Stimulated activated CD4-positive, alpha-beta T cell treated with anti-CD3 and anti-CD28 coated beads, TNF-alpha, amount 100 ng/mL, for 4 hours (primary cell): ENCODE measurements at places on chromosomes 2 and 18.

- no peak for DNase-seq
Observed at GRCh38 chr18:78457731-78458130, 521.9 kb upstream of the SALL3 start.

DNA sequence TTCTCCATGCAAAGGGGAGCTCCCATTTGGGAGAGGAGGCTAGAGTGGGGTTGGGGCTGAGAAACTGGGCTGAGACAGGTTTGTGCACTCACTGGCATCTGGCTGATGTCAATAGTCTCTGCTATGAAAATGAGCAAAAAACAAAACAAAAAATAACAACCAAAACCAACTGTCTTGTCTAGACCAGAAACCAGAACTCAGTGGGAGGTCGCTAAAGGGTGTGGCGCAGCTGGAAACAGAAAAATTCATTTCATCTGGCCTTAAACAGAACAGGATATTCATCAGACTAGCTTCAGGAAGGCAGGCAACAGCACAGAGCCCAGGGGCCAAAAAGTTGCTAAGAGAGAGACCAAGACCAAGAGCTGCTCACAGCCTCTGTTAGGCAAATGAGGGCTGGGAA lies 126.1 kb downstream of the THNSL2 start:
- no peak for DNase-seq

- no peak for DNase-seq
Observed at GRCh38 chr2:123839326-123839725, 185.8 kb upstream of the CNTNAP5 start.

DNA sequence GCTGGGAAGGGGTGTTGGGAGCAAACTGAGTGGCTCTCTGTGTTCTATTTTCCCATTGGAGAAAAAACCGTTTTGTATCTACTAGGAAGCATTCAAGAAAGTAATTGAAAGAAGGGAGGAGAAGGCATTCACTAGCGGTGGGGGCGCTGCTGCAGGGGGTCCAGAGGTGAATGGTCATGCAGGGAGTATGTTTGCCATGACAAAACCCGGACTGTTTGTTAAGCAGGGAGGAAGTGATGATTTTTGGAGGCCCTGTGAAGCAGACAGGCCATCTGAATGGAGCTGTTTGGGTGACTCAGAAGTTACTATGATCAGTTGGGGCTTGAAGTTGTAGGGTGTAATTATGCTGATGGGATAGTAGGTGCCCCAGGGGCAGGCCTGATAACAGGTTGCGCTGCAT lies 7.0 kb downstream of the TAF4B start:
- no peak for DNase-seq

DNA sequence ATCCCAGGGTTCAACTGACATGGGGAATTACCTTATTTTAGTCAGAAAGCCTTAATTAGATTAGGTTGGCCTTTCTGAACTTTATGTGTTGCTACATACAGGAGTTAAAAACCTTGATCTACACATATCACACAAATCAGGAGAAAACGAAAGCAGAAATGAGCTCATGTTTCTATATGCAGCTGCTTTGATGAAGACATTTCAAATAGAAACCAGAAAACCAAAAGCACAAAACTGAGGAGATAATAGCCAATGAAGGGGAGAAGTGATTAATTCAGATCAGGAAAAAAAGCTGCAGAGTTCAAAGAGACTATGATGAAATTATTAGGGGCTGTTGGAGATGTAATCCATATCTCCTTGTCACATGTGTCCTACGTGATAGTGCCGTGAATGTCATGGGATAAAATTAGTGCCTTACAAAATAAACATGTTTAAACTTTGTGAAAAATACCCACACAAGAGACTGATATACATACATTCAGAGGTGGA lies 255.0 kb downstream of the CAMKMT start:
- DNase-seq = no peak

GRCh38 chr2:32990556-32990955 lies 43.8 kb downstream of the LTBP1 start:
- no peak for DNase-seq

DNA sequence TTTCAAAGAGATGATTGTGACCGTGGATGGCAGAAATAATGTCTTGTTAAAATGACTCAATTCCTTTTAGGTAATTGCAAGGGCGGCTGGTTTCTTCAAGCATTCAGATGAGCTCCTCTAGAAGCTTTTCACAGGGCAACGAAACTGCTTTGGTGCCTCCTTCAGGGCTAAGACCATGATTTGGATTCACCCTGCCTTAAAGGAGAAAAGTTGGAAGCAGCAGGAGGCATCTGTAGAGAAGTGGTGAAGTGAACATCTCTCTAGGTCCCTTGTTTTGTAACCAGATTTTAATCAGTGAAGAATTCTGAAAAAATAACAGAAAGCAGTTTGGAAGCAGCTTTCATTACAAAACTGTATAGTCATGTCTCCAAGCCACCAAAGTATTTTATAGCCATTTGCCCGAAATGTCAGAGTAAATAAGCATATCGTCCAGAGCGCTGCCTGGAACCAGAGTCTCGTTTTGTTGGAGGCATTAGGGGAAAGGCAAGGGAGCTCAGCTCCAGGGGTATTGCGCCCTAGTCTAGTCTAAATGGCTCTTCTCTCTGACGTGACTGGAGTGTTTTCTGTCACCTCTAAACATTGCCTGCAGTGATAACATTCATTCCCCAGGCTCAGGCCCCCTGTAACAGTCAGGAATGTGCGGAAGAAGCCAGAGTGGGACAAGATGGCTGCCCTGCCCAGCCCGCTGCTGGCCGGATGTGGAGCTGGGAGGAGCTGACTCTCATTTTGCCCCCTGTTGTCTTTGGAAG lies 57.8 kb upstream of the ITGB6 start:
- no peak for DNase-seq

GRCh38 chr2:212540341-212540740 lies 1.7 kb upstream of the ERBB4 start:
- no peak for DNase-seq

DNA sequence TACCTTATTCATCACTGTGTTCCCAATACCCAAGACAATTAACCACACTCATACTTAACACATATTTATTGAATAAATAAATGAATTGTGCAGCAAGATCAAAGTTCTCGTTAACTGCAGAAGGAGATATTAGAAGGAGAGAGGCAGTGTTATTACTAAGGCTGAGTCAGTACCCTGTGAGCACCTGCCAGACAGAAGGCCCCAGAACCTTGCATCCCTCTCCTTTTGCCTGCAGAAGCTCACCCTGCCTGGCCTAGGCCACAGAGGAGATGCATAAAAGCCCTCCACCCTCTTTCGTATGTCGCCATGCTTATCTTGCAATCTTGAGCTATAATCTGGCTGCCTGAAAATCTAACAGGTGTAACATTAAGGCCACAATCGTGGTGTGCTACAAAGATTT lies 20.5 kb upstream of the RNF149 start:
- DNase-seq = no peak

- DNase-seq = no peak
Observed at GRCh38 chr2:241818229-241818942, 9.4 kb downstream of the NEU4 start.

- no peak for DNase-seq
Observed at GRCh38 chr2:182128821-182129707, 143.4 kb downstream of the PPP1R1C start.

DNA sequence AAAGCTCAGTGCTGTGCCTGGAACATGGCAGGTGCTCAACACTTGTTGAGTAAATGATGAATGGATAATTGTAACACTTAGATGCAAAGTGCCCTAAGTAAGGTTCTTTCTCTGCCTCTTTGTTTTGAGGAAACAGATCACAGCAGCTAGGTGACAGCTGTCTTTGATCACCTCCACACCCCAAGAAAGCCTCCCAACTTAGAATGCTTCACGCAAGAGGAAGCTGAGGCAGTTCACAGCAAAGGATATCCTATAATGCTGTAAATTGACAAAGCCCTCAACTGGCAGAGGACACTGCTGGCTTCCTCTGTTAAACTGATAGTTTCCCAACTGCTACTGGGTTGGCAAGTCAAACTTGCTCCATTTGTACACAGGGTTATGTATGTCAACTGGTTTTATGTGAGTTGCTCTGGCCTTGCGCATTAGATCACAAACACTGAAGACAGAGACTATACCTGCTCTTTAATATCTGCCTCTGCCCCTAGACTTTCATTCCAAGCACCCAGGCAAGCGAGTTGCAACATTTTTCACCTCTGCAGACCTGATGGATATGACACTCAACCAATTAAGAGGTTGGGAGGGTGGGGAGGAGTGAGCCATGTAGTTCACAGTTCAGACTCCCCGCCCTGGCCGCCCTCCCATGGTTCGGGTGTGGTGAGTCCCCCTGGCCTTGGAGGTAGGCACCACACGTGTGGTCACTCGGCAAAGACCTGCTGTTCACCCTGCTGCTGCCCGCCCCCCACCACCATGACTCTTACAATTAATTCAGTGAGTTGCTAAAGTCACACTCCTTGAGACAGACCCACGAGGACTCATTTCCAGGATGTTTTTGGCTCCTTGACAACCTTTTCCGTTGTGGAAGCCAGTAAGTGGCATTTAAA lies 4.8 kb upstream of the MALL start:
- no peak for DNase-seq

DNA sequence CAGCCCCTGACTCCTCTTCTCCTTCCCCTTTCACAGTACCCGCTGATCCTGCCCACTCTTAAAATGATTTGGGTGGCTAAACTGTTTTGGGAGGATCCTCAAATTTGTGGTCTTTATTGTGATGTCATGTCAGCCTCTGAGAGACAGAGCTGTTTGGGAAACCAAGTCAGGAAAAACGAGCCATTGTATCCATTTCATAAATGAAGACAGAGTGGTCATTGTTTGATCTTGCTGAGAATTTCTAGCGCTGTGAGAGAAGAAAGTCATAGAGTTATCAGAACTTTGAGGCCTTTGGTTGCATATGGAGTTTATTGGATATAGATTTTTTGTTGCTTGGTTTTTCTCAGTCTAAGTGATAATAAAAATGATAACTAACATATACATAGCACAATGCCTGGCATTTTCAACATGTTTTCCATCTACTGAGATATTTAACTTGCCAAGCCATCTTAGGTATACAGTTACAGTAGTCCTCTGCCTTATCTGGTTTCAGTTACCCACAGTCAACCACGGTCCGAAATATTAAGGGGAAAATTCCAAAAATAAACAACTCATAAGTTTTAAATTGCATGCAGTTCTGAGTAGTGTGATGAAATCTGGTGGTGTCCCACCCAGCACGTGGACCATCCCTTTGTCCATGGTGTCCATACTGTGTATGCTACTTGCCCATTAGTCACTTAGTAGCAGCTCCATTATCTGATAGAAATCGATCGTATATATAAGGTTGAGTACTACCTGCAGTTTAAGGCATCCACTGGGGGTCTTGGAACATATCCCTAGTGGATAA lies 105.0 kb upstream of the RASGRP3 start:
- no peak for DNase-seq

- no peak for DNase-seq
Observed at GRCh38 chr18:3799515-3799914, 349.5 kb downstream of the TGIF1 start.

DNA sequence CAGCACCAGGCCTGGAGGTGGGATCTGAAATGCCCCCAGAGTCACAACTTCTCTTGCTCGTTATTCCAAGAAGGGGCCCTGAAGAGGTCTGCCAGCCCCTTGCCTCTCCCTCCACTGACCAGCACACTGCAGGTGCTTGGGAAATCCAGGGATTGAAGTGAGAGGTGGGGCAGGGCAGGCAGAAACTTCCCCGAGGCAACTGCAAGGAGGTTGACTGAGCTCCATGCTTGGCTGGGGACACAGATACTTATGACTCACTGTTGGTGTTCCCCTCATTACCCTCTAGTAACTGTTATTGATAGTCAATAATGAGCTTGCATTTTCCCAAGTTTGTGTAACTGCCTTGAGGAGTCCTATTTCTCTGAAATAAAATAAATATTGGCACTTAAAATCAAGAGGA lies 47.5 kb downstream of the MARCO start:
- no peak for DNase-seq

- DNase-seq = no peak
Observed at GRCh38 chr2:25274868-25275574, 66.7 kb downstream of the DNMT3A start.
